Vagina (tissue), 2 donors: ENCODE measurements at places on chromosomes 6 and 20.

GRCh38 chr6:111718990-111719389 lies 113.3 kb upstream of the TRAF3IP2 start:
- DNase-seq: no peak

DNA sequence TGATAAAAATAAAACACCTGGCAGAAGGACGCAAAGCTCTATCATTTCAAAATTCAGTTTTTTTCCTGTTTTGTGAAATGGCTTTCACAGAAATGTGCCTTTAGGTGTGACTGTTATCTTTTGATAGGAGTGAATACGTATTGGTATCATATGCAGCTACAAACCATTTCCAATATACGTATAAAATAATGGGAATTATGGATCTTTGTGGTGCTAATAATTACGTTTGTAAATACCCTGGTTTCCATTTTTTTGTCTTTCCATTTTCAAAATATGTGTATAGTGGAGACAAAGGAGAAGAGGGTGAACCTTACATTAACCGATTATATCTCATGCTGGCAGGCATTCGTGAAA lies 108.7 kb upstream of the GMDS start:
- DNase-seq: no peak

GRCh38 chr20:20993372-20993771 lies 112.8 kb downstream of the LINC00237 start:
- DNase-seq: no peak

- DNase-seq: no peak
These were observed 138.5 kb upstream of the UST start for GRCh38 chr6:148608199-148608951.

GRCh38 chr6:163287626-163288025 lies 126.9 kb upstream of the QKI start:
- no peak for DNase-seq

DNA sequence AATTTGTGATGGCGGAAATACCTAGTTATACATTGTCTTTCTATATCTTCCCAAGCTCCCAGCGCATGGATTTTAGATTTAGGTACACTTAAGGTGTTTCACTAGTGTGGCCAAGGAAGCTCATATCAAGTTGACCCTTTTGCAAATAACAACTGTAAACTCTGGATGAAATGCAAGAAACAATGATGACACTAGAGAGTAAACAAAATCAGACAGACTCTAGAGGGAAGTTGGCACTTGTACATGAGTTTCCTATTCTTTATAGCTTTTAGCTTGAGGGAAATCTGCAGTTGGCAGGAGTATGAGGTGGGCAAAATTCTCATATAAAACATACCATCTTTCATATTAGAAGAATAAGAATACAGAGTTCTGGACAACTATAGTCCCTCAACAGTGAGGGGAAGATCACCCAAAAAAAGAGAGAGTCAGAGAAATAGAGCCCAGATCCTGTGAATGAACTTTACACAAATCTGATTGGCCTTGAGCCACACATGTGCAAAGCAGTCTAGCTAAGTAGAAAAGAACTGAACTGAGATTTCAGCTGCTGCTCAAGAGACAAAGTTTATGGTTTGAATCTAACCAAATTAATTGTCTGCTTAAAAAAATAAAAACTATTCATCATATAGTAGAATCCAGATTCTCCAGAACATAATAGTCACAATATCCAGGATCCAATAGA lies 26.1 kb downstream of the TXLNB start:
- DNase-seq: no peak

DNA sequence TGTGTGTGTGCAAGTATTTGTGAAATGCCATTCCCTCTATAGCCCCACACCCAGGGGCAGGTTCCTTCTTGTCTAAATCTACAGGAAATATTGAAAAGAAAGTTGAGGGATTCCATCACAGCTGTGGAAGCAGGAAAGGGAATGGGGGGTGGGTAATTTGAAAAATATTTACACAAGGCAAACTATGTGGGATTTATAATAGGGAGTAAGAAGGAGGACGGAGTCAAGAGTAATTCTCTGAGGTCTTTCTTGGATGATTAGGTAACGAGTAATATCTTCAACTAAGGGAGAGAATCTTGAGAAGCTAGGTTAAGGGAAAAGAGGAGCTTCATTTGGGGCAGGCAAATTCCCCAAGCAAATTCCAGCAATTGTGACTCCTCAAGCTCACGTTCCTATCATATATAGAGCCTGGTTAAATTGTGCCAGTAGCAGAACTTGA lies 113.5 kb upstream of the SGK1 start:
- no peak for DNase-seq

DNA sequence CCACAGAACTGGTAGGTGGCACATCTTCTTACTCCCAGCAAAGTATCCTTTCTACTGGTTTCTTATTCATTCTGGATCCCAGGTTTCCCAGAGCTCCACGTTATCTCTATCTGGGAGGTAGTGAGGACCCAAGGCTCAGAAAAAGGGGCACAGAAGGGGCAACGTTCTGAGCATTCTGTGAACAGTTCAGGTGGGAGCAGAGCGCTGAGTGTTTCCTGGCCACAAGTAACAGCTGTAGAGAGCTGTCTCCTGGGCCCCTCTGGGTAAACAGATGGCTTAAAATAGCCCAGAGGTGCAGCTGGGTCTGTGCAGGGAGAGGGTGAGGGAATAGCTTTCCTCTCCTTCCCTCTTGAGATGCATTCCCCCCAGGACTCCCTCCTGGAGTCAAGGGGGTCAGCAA lies 2.1 kb downstream of the APOBEC2 start:
- no peak for DNase-seq

DNA sequence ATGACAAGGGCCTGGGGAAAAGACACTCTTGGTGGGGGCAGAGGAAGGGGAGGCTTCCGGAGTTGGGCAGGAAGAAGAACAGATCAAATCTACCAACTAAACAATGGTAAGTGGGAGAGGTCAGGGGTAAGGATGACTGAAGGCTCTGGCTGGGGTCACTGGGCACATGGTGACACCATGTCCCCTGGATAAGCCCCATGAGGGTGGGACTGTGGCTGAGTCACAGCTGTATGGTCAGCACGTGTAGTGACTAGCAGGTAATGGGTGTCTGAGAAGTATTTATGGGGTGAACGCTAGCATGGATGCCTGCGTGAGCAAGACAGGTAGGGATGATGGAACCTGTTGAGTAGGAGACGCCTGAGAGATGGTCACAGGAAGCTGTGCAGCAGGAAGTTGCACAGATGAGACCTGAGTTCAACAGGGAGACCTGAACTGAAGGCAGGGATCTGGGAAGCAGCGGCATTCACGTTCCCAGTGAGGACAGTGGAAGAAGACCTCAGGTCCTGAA lies 64.5 kb upstream of the SNX9 start:
- no peak for DNase-seq

DNA sequence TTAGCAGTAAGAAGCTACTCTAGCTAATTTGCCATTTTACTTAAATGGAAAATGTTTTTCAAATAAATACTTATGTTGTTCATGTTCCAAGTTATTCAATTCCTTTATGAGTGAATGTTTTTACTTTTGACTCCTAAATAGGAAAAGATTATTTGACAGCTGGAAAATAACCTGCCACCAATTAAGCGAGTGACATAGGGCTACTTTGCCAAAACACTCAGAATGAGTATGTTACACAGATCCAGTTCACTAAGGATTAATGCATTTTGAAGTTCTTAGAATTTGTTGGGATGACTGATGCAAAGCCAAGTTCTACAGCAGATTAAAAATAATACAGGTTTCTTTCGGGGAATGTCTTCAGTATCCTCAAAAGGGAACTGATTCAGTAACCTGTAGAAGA lies 144.4 kb downstream of the ADGRG6 start:
- DNase-seq: no peak

- DNase-seq: no peak
These were observed 317.8 kb downstream of the CENPW start for GRCh38 chr6:126657561-126658175.

DNA sequence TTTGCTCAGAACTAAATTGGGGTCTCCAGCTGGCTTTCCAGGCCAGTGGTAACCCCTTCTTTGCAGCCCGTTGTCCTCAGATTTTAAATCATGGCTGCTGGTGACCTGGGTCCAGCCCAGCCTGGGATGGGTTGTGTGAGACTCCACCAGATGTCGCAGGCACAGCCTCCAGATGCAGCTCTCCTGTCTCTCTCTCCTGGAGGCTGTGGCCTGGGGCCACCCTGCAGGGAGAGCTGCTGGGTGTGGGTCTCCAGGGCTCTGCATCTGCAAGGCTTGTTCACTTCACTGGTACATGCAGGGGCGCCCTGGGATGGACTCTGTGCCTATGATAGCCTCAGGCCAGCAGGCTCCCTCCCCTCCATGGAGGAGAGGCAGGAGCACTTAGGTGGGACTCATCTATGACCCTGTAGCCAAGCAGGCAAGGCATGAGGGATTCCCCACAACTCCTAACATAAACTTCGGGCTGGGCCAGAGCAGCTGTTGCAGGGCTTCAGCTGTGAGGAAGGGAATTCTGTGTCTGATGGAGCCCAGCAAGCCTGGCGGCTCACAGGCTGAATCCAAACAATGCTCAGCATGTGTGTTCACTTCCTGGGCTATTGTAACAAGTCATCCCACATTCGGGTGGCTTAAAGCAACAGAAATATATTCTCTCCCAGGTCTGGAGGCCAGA lies 94.7 kb upstream of the NXT1 start:
- DNase-seq: peak; percentile 79
